Fibroblast of mammary gland (primary cell): ENCODE measurements at places on chromosomes 3 and 15.
A peak's percentile ranks its signal among the peaks of the same experiment; 100 is the strongest.

GRCh38 chr3:15794303-15794771, 3.4 kb downstream of the ANKRD28 start:
- DNase-seq, result peak; percentile 86

GRCh38 chr3:42500091-42500490, 2.4 kb upstream of the VIPR1 start:
- DNase-seq, result no peak

GRCh38 chr15:100314809-100315400, 26.9 kb downstream of the ADAMTS17 start:
- no peak for DNase-seq

- DNase-seq, result no peak
Measured at GRCh38 chr3:107718547-107718946, 195.8 kb downstream of the BBX start.

GRCh38 chr15:60928210-60928609, 300.9 kb downstream of the RORA start:
- DNase-seq, result no peak

- peak; percentile 73 for DNase-seq
Measured at GRCh38 chr3:17645074-17645698, 97.2 kb downstream of the TBC1D5 start.

GRCh38 chr3:34364335-34364734, 565.9 kb downstream of the PDCD6IP start:
- DNase-seq, result no peak

- DNase-seq, result no peak
Measured at GRCh38 chr15:34642247-34642646, 58.8 kb upstream of the GOLGA8B start.

DNA sequence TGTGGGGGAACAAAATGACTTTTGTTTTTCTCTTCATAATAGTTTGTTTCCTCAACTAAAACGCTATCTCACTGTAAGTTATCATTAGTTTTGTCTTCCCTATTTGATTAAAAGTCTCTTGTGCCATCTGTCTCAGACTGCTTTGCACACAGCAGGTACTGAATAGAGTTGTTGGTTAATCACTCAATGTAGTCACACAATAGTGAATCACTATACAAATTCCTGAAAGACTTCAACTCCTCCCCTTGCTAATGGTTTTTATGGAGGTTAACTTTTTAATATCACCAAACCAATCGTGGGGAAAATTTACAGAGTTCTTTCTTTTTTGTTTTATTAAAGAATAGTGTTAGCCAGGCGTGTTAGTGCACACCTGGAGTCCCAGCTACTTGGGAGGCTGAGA, 2.6 kb upstream of the NGLY1 start:
- DNase-seq, result peak; percentile 30

DNA sequence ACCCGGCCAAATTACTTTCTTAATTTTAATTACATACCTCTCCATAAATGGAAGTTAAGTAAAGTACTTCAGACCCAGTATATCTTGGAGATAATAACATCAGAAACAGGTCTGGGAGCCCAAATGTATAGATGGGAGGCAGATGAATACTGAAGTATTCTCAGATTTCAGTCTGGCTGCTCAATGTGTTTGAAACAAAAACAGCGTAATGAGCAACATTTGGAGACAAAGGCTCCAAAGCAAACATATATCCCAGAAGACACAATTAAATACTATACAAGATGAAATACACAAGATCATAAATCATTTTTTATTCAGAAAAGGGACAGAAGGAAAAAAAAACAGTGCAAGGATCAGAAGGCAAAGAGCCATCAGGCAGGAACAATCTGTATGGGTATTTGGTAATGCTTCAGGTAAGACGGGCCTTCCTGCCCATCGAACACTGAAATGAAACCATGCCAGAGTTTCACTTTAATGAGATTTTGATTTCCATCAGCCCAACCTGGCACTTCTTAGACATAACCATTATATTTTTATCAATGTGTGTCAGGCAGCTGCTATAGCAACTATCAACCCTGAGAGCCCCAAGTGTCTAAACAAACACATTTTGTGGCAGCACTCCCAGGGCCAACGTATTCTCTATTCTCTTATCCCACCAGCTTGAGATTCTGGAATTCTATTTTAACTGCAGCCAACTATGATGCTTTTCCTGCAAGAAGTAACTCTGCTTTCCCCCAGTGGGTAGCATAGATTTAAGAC, 210.8 kb downstream of the STT3B start:
- DNase-seq, result no peak

DNA sequence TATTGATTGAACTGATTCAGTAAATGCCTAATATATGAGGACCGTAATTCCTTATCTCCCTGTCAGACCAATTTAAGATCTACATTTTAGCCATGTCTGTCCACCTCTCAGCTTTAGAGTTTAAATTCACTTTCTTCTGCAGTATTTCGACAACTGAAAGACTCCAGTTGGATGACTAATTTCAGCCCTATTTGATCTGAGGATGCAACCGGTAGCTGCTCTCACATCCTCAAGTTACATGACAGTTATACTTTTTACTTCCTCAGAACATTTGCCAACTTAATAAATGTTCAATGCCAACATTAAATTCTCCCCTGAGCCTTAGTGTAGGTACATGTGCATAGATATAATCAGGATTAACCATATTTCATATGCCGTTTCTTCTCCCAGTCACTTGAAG, 2.5 kb upstream of the HHLA2 start:
- DNase-seq, result no peak

- DNase-seq, result no peak
Measured at GRCh38 chr3:52230461-52230860, 5.0 kb upstream of the TLR9 start.

DNA sequence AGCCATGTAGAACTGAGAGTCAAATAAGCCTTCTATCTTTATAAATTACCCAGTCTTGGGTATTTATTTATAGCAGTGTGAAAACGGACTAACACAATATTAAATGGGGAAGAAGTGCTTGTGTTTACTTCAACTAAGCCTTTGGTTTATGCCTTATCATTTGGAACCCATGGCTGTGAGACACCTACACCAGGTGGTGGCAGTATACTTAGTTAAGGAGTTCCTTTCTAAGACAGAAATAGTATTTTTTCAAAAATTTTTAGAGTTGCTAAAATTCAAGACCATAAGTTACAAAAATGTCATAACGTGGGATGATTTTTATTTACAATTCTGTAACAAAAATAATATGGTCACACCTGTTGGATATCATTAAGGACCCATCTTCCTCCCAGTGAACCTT, 354.5 kb upstream of the SOX14 start:
- DNase-seq, result no peak

GRCh38 chr3:14989943-14990779, 42.8 kb downstream of the NR2C2 start:
- DNase-seq, result peak; percentile 20

- peak; percentile 15 for DNase-seq
Measured at GRCh38 chr15:94259863-94260262, 28.5 kb downstream of the MCTP2 start.

GRCh38 chr15:71333839-71334238, 218.6 kb downstream of the THSD4 start:
- peak; percentile 82 for DNase-seq
